ENCODE measurements at places on chromosomes 12 and 14.

DNA sequence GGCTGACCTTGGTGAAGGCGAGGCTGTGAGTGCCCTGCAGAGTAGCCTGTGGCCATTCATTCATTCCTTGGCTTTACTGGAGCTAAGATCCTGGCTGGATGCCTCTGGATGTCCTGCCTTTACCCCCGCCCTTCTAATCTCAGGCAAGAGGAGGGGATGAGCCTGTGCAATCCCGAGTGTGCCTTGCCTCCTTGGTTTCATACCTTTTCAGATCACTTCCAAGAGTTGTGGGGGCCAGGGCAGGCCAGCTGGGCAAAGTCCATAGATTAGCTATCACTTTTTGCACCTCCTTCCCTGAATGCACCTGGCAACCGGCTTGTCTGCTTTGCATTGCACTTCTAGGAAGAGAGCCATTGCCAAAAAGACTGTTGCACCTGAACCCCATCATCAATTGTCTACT lies 1.5 kb downstream of the VRTN start:
- DNase-seq, result no peak

DNA sequence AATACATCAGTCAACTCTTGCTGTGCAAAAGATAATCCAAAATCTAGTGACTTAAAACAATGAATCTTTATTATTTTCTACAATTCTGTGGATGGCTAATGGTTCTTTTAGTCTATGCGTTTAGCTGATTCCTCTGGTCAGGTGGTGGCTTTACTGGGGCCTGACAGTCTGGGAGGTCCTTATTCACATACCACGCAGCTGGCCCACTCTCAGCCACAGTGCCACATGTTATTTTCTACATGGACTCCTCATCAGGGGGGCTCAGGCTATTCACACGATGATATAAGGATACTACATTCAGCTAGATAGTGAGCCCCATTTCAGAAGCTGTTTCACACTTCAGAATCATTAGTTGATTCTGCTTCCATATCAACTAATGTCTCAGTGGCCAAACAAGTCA lies 287.5 kb upstream of the MGAT4C start:
- DNase-seq, result no peak

DNA sequence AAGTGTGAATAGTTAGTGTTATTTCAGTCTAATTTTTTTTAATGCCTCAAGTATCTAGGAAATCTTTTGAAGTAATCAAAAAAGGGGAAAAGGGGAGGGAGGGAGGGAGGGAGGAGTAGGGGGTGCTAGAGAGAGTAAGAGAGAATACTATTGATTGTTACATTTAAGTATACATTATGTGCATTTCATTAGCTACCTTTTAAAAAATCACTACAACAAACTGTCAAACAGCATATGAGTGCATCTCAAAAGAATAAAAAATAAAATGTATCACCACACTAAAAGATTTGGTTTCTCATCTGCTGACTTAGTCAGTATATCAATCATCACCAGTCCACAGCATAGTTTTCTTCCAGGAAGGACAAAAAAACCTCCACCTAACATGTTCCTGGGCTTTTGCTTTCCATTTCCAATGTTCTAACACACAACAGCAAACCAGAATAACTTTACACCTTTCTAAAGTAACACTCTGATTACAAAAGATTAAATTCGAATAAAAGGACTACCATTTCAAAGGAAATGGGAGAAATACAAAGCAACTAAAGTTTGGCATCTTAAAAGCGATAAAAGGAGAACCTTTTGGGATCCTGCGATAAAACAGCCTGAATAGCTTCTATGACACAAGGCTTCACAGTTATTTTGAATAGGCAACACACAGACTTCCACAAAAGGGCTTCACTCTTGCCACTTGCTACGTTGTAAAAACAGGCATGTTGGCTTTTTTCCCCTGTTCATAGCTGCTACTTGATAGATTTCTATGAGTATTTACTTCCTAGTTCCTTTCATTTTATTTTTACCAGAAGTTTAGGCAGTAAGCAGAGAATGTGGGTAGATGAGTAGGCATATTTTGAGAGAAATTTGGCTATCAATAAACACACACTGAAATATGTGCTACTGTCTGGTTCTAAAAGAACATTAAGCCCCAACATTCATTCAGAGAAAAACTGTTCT lies 160.9 kb downstream of the EPS8 start:
- DNase-seq, result no peak

DNA sequence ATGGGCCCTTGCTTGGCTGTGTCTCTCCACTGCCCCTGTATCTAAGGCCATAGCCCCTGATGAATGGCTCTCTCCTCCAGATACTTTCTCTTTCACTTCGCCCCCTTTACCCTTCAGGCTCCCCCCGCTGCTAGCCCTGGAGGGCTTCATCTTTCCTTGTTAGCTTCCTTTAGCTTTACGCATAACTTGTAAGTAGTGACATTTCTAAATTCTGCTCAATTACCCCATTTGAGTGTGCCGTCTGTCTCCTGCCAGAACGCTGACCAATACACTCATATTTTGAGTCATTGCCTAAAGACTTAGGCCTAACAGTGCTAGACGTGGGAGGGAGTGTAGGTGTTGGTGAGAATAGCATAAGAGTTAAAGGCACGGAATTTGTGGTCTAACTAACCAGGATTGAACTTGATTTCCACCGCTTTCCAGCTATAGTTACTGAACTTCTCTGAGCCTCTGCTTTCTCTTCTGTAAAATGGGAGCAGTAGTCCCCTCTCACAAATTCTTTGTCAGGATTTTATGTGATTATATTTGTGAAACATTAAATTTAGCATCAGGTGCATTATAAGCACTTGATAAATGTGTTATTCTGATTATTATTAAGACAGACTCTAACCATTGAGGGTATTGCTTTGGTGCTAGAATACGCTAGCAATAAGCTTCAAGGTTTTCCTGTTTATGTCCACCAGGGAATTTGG lies 129.3 kb downstream of the ZFP36L1 start:
- DNase-seq, result no peak

- DNase-seq, result no peak
Measured at GRCh38 chr12:29895966-29896365, 112.2 kb upstream of the TMTC1 start.

DNA sequence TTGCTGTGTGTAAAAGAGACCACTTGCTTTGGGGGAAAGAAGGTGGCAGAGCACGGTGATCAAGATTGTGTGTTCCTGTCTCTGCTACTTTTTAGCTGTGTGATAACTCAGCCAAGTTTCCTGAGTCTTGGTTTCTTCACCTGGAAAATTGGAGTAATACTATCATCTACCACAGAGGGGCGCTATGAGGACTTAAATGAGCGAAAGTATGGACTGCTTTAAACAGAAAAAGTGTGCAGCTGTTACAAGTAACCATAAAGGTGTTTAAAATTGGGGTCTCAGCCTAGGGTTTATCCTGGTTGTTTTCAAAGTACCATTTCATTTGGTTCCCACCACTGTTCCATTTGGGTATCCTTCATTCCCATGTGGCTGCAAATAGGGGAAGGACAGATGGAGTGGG lies 65.9 kb upstream of the WSCD2 start:
- no peak for DNase-seq
